ENCODE measurements at places on chromosomes 16 and 17. TPM values are rescaled to one million over a fixed set of nuclear protein-coding genes. Genes with fewer than 3 reads are reported as not detected.

Gene CSH2
- total RNA-seq, result 0.47 TPM

Gene C16orf96
- total RNA-seq, result 10.3 TPM

Gene PSMB10
- total RNA-seq, result 13.2 TPM

Gene CCL7
- total RNA-seq, result not detected

Gene RAB37
- 0.81 TPM for total RNA-seq

Gene HBA1
- total RNA-seq, result 11.7 TPM

GRCh38 chr16:52203096-52203495 lies 343.8 kb downstream of the TOX3 start:
- no peaks in the 10 kb centered on the region for H3K27me3 ChIP-seq
- no peak overlapping the region for H3K4me3 ChIP-seq
- H3K4me1 ChIP-seq, result no peaks in the 10 kb centered on the region
- DNase-seq, result no peak

DNA sequence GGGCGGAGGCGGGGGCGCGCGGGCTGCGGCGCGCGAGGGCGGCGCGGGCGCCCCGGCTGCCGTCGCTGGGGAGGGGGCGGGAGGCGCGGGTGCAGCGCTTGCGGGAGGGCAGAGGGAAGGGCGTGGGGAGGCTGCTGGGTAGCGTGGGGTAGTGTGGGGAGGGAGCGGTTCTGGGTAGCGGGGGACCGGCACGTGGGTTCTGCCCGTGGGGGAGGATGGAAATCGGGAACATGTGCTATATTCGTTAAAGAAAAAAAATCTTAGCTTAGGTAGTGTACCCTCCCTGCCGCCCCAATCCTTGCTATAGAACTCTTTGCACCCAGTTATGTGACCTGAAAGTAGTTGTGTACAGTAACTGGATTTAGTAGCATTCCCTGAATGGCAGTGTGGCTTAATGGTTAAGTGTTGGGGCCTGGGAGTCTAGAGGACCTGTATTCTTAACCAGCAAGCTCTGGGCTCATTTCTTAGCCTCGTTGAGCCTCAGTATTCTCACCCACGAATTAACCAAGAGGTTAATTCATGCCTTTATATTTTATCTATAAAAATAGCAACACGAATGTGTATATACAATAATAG lies 646 bp downstream of the RABEP1 start:
- no peaks in the 10 kb centered on the region for H3K36me3 ChIP-seq
- peak overlapping the region; percentile 90 for H3K4me3 ChIP-seq
- peak overlapping the region; percentile 91 for H3K27ac ChIP-seq
- peaks cover 15% of the 10 kb centered on the region for H3K4me1 ChIP-seq

- no peak overlapping the region for H3K4me3 ChIP-seq
- no peaks in the 10 kb centered on the region for H3K27me3 ChIP-seq
- H3K27ac ChIP-seq, result no peak overlapping the region
- H3K4me1 ChIP-seq, result peaks cover 3% of the 10 kb centered on the region
- H3K36me3 ChIP-seq, result no peaks in the 10 kb centered on the region
Observed at GRCh38 chr16:14307059-14307526, 236.0 kb downstream of the MRTFB start.

DNA sequence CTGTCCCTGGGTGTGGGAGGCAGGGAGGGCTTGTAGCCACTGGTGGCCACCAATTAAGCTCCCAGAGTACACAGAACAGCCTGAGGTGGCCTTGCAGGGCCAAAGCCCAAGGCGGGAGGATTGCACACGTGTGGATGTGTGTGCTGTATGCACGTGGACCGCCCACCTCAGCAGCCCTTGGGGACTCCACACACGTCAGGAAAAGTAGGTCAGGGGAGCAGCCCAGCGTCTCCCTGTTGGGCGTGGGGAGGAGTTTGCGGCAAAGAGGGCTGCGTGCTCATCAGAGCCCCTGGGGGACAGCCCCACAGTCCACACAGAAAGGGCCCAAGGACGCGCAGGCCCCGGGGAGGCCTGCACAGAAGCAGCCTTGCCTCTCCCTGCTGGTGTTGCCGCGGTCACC lies 19.6 kb downstream of the SBK1 start:
- H3K4me1 ChIP-seq, result peaks cover 4% of the 10 kb centered on the region
- no peak overlapping the region for H3K27ac ChIP-seq
- H3K36me3 ChIP-seq, result no peaks in the 10 kb centered on the region
- DNase-seq, result no peak
- no peak overlapping the region for H3K4me3 ChIP-seq

DNA sequence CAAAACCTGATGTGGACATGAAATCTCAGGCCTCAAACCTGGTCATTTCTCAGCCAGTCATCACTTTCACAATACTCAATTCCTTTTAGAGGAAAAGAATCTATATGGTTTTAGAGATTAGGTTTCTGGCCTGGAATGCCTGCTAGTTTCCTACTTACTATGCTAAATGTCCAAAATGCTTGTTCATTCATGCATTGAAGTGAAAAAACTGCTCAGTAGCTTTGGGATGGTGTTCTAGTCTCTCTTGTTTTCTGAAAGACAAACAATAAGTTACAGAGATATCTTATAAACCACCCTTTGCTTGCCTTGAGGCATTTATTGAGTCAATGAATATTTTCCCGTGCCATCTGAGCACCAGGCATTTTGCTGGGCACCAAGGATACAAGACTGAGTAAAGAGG lies 1146.5 kb upstream of the GOT2 start:
- no peak for DNase-seq
- no peaks in the 10 kb centered on the region for H3K27me3 ChIP-seq
- no peaks in the 10 kb centered on the region for H3K36me3 ChIP-seq
- no peaks in the 10 kb centered on the region for H3K4me1 ChIP-seq
- H3K27ac ChIP-seq, result no peak overlapping the region

- peak overlapping the region; percentile 94 for H3K27ac ChIP-seq
- H3K4me3 ChIP-seq, result peak overlapping the region; percentile 85
- no peaks in the 10 kb centered on the region for H3K36me3 ChIP-seq
- peak; percentile 88 for DNase-seq
- H3K4me1 ChIP-seq, result peaks cover 53% of the 10 kb centered on the region
- H3K27me3 ChIP-seq, result no peaks in the 10 kb centered on the region
Observed at GRCh38 chr17:77372444-77373298, 231.9 kb downstream of the SEC14L1 start.

- no peaks in the 10 kb centered on the region for H3K4me1 ChIP-seq
- no peak for DNase-seq
- H3K36me3 ChIP-seq, result no peaks in the 10 kb centered on the region
- H3K27me3 ChIP-seq, result no peaks in the 10 kb centered on the region
- no peak overlapping the region for H3K27ac ChIP-seq
Observed at GRCh38 chr16:28193530-28194423, 18.0 kb downstream of the XPO6 start.
